NCI-H1048 (cell line): ENCODE measurements at places on chromosomes 1 and 21.

GRCh38 chr1:169457443-169457842 is 28.3 kb downstream of the SLC19A2 start:
- no peak for DNase-seq

DNA sequence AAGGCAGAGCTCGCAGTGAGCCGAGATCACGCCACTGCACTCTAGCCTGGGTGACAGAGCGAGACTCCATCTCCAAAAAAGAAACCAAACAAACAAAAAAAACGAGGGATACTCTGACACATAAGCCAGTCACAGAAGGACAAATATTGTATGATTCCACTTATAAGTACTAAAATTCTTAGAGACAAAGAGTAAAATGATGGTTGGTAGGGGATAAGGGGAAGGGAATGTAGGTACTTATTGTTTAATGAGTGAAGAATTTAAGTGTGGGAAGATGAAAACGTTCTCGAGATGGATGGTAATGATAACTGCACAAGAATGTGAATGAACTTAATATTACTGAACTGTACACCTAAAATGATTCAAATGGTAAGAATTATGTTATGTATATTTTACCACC is 66.7 kb upstream of the GUCA2A start:
- DNase-seq, result no peak

DNA sequence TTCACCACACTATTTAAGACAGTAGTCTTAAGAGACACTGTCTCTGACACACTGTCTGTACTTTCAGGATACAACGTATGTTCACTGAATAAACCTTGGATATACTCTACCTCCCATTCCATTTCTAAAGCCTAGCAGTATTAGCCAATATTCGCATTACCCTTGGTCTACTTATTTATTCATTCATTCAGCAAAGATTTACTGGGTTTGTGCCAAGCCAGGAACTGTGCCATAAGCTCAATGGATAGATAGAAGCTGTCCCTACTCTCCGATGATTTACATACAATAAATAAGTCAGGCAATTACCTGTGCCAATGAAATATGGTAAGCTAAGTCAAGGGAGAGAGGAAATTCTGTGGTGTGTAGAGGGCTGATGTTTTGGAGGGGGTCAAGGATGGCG is 195.2 kb upstream of the RAB4A start:
- no peak for DNase-seq

- DNase-seq, result no peak
These were observed 8.8 kb upstream of the IFNLR1 start for GRCh38 chr1:24195874-24196273.

DNA sequence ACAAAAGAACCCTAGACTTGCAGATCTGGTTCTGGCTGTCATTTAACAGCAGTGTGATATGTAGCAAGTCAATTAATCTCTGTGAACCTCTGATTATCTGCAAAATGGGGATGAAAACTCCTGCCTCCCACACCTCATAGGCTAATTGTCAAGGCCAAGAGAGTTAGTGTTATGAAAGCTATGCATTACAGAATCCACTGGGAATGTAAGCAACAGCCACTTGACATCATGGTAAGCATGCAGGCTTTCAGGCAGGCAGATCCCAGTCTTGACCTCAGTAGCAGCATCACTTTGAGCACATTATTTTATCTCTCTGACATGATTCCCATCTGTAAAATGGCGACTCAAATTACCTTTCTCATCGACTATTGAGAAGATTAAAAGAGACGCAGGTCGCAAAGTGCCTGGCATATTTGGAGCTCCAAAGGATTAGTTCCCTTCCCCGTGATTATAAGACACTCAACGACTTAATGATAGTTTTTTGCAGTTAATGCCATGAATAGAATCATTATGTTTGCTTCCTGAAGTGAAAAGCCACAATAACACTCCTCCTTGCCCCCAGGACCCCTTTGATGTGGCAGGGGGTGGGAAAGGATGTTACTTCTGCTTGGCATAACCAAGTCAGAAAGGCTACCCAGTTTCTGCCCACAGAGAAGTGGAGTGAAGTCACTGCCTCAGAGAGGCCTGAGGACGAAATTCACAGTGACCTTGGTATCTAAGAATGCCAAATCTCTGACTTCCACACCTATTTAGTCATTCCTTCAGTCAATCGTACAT is 273.0 kb upstream of the NFIA start:
- no peak for DNase-seq

DNA sequence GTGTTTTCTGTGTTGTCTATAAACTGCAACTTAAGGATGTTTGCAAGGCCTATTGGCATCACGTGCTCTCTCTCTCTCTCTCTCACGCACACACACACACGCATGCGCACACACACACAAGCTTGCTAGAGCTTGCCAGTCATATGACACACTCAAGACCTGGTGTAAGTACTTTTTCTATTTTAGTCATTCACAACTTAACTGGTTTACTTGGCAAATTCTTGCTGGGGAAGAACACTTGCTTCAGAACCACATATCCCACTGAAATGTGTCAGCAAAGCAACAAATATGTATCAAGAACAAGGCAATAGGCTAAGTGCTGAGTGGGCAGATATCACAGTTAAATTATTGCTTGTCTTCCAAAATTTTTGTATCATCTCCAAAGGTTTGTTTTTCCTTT is 107.8 kb downstream of the DISC1 start:
- DNase-seq, result no peak

DNA sequence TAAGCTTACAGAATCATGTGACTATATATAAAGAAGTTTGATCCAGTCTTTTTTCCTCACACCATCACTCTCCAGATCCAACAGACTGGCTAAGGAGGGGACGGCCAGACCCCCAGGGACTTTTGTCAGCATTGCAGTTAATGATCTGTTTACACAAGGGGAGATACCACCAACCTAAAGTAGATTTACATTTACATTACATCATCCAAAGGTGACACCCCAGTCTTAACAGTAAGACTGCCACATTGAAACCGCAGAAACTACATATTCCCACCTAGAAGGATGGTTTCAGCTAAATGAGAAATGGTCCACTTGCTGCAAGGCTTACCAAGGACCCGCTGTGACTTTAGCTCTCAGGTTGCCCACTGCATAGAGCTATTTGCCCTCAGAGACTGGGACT is 3.4 kb downstream of the RCAN1 start:
- no peak for DNase-seq

GRCh38 chr1:74467786-74468377 is 44.5 kb downstream of the LRRC53 start:
- DNase-seq, result no peak

GRCh38 chr1:233935297-233935868 is 30.9 kb downstream of the SLC35F3 start:
- DNase-seq, result no peak

GRCh38 chr1:241627453-241628259 is 12.5 kb downstream of the CHML start:
- DNase-seq, result peak; percentile 15

- DNase-seq, result no peak
These were observed 992 bp upstream of the USP48 start for GRCh38 chr1:21783679-21784603.

DNA sequence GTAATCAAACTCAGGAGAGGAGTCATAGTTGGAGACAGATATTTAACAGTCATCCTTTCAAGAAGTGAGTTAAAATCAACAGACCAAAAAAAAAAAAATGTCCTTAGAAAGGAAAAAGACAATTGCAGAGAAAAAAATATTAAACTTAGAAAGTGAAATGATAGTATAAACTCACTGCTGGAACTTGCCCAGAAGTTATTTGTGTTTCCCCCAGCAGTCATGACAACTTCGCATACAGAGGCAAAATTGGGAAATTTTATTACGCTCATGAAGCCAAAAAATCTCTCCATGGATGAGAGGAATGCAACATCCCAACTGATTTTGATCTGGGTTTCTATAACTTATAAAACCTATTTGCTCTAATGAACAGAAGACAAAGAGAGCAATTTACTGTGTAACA is 198.2 kb downstream of the LRRC7 start:
- DNase-seq, result no peak

- no peak for DNase-seq
These were observed 10.8 kb downstream of the KCNN3 start for GRCh38 chr1:154859151-154859785.

- DNase-seq, result no peak
These were observed 37.2 kb downstream of the EVI5 start for GRCh38 chr1:92747735-92748134.

- no peak for DNase-seq
These were observed 9.1 kb upstream of the IRF2BP2 start for GRCh38 chr1:234619071-234619480.

- no peak for DNase-seq
These were observed 92.0 kb upstream of the PPM1J start for GRCh38 chr1:112807117-112807516.

DNA sequence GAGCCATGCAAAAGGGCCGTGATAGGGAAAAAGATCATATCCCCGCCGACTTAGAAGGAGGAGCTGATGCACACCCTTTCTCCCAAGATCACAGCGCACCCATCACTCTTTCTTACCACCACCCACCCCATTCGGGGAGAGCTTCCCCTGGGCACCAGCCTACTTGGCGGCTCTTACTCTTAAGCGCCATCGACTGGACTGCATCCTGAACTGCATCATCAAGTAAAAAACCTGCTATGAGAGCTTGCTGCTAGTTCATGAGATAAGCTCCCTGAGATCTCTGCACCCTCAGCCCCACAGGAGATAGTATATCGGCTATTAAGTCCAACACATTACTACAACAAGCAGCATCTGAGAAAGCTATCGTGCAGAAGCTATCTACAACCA is 125.1 kb downstream of the BARHL2 start:
- no peak for DNase-seq

GRCh38 chr1:212518188-212519054 is 85.7 kb downstream of the NENF start:
- DNase-seq, result no peak

DNA sequence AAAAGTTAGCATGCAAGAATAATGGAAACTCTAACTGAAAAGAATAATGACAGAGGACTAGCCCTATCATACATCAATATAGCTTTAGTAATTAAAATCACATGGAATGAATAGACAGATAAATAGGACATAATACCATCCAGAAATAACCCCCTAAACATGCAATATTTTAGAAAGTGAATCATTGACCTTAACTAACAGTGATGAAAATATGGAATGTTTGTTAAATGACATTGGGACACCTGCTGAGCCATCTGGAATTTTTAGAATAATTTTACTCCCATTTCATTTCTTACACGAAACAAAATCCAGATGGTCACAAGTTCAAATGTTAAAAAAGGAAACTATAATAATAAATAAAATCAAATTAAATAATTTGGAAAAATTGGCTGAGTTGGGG is 53.1 kb upstream of the FMO3 start:
- DNase-seq, result no peak

DNA sequence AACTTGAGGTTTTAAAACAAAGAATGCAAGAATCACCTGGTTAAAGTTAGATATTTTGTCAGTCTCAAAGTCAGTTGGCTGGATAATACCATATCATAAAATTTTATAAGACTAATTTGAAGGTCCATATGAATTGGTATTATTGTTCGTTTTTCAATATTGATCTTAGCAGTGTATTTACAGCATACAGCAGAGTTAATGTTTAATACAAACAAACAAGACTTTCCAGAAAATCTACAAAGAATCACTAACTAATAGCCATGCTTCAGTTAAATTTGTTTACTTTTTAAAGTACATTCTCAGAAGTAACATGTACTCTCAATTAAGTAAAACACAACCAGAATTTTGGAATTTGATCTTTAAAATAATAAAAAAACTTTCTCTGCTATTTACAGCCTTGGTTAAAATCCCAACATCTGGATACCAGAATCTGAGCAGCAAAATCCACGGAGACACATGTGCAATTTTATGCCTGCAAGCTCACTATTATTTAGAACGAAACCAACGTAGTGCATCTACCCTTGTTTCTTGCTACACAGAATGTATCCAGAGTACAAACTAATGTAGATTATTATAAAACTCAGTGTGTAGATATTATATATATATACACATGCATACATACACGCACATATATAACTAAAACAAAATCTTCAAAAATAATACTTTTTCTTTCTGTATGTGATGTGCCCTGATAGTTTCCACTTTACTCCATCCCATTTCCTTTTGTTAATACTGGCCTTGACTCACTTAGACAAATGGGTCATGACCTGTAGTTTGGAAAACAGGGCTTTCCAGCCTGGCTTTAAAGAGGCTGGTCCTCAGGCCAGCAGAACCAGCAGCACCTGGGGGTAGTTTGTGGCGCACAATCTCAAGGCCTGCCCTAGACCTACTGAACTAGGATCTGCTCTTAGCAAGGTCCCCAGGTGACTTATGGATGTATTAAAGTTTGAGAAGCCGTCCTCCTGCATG is 63.6 kb upstream of the ERG start:
- no peak for DNase-seq

GRCh38 chr1:207954104-207954503 is 43.2 kb upstream of the CD34 start:
- DNase-seq, result no peak

DNA sequence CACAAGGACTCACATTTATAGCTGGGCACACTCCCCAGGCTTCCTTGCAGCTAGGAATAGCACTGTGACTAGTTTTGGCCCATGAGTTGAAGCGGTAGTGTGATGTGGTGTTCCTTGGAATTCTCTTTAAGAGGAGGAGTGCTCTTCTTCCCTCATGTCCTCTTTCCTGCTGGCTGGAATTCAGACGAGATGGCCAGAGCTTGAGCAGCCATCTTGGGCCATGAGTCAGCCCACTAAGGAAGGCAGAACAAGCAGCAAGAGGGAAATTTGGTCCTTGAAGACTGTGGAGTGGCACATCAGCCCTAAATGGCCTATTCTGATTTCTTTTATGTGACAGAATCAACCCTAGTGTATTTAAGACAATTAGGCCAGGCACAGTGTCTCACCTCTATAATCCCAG is 20.0 kb downstream of the HTR6 start:
- DNase-seq, result no peak

DNA sequence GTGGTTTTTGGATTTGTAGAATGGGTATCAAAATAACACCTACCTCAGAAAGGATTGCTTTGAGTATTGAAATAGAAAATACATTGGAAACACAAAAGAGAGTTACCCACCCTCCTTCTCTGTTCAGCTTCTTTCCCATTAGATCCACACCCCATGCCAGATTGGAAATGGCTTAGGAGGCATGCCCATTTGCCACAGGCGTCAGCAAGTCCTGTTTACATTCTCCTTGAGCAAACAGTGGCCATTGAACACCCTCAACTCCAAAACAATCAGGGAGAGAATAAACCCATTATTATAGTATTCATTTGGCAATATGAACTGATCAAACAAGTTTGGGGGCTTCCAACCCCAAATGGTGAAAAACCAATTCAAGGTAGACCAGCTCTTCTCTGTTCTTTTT is 2.4 kb downstream of the ELAPOR1 start:
- DNase-seq, result no peak

DNA sequence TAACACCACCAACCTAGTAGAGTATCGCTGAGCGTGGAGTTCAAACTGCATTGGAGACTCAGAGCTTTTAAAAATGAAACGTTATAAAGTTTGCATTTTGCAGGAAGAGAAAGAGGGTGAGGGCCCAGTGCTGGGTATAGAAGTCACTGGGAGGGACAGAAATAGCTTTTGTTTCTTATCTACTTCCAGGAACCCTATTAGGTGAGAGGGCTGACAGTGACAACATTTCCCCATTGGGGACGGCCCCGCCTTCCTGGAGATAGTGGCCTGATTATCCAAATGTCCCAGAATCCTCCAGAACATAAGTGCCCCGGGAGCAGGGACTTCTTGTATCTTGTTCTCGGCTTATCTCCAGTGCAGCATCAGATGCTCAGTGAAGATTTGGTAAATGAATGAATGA is 574.9 kb downstream of the PTPRU start:
- DNase-seq, result no peak
